ENCODE measurements at places on chromosomes 6 and 20. TPM values are rescaled to one million over a fixed set of nuclear protein-coding genes. Genes with fewer than 3 reads are reported as not detected.

TSPO2 gene
- total RNA-seq: not detected

PRELID3B gene
- total RNA-seq: 48.4 TPM

TNFRSF21 gene
- total RNA-seq: 23.7 TPM

EFCAB8 gene
- total RNA-seq: 0.92 TPM

BMP6 gene
- total RNA-seq: 5.1 TPM

HTR1E gene
- 0.17 TPM for total RNA-seq

OR12D2 gene
- not detected for total RNA-seq

SIRPB1 gene
- under 0.01 TPM for total RNA-seq

- no peak for DNase-seq
Measured at GRCh38 chr20:4605166-4605565, 116.5 kb upstream of the PRND start.

GRCh38 chr6:30194797-30195690, 18.2 kb downstream of the TRIM26 start:
- peak; percentile 64 for DNase-seq

- no peak for DNase-seq
Measured at GRCh38 chr6:150322466-150322871, 46.3 kb upstream of the IYD start.

GRCh38 chr6:11162262-11162661, 50.7 kb upstream of the ERVFRD-1 start:
- no peak for DNase-seq

DNA sequence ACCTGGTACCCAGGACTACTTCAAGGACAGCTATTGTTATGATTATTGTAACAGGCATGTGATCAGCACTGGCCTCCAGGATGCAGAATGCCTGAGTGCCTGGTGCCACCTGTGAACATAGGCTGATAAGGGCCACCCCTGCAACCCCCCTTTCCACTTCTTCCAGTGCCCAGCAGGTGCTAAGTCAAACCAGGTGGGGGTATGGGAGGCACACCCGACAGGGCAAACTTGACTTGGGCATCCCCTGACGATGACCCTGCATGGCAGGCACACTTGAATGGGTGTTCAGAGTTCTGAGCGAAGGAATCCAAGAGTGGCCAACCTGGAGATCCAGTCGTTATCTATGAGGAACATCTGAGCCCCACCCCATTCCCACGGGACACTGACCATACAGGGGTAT, 3.4 kb downstream of the ADA start:
- no peak for DNase-seq

- no peak for DNase-seq
Measured at GRCh38 chr20:57441510-57442154, 50.4 kb downstream of the RBM38 start.

DNA sequence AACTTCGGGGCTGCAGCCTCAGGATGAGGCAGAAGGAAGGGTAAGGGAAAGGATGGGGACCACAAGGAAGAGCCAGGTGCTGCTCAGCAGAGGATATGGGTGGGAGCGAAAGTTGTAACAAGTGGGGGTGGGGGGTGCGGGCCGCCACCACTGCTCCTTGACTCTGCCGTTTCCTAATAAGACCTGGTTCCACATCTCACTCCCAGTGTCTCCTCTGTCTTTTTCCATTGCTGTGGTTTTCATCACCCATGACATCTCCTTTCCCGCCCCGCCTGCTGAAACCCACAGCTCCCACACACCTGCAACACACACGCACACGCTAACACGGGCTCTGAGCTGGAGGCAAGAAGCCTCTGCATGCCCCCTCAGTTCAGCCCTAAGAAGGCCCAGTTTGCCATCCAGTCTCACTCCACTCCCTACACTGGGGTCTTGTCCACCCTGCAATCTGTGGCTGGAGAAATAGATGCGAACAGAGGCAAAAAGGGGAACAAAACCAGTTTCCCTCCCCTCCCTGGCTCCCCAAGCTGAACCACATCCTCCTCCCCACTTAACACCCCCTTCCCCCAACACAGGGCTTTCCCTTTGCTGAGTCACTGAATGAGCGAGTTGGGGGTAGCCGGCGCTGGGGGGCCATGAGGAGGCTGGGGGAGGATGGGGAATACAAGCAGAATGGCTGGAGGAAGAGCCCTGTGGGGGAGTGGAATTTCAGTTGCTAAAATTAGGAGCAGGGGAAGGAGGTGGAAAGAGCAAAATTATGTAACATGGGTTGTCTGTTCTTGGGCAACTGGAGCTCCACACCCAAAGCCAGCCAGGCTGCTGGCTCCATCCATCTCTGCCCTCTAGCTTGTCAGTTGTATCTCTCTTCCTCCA, 11.5 kb downstream of the NFKBIL1 start:
- DNase-seq: no peak

- no peak for DNase-seq
Measured at GRCh38 chr20:50242863-50243609, 52.4 kb downstream of the CEBPB start.

DNA sequence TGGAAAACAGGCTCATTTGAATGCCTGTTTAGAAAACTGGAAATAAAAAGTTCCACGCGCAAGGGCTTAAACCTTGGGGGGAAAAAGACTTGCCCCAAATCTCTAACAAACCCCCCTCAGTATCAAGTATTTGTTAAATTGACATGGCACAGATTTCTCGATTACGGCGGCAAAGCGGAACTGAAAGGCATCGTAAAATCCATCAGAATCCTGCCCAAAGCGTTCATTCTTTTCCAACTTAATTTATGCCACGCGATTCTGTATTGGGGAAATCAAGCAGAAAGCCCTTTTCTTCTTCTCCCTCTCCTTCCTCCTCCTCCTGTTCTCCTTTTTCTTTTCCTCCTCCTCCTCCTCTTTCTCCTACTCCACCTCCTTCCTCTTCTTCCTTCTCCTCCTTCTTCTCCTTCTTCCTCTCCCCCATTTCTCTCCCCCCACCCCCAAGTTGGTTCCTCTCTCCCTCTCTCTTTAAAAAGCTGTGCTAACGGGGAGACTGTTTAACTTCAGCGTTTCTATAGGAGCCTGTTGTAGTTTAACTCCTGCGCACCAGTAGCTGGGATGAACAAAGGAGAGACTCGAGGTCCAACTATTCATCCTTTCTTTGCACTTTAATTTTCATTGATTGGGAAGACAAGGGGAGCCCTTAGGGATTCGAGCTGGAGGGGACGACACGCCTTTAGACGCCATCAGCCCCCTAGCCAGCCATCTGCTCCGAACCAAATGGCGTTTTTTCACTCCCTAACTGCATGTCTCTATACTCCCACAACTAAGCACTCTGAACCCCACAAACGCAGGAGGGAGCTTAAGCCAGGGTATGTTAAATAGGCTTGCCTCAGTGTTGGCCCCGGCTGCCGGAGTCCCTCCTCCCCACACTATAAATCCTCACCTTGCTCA, 2.7 kb upstream of the DLL1 start:
- DNase-seq: no peak

DNA sequence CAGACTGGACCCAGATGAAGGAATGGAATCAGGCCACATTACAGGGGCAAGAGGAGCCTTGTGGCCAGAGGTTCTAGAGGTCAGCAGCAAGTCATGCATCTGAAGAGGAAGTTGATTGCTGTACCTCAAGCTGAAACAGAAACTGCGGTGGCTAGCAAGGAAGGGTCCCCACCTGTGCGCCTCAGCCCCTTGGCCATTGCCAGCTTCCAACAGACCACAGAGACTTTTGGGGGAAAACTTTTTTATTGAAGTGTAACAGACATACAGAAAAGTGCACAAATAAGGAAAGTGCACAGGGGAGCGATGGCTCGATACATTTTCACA, 26.8 kb upstream of the SLC9A8 start:
- DNase-seq: no peak

DNA sequence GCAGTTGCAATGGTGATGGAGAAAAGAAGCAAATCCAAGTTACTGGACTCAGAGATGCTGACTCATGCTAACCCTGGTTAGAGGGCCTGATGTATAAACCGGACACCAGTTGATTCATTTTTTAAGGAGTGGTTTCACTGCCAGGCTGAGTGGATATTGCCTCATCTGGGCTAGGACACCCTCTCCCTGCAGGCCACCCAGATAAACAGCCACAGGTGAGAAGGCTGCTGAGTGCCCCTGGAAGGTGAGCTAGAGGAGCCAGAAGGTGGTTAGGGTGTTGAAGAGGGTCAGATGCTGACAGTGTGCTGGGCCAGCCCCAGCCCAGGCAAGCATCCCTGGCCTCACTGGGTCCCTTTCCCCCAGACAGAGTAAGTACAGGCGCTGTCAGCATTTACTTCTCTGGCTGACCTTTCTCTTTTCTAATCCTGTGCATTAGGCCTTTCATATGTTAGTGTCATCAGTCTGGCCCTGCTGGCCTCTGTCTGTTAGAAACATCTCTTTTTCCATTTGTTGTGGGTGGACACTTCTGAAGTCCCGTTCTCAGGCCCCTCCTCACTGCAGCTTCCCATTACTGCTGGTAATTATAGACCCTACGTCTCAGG, 13.5 kb downstream of the EPB41L1 start:
- DNase-seq: no peak

GRCh38 chr6:170278743-170279094, 12.2 kb downstream of the DLL1 start:
- no peak for DNase-seq

GRCh38 chr6:12060780-12061609, 48.9 kb downstream of the HIVEP1 start:
- DNase-seq: no peak

- no peak for DNase-seq
Measured at GRCh38 chr6:16199804-16200203, 38.6 kb upstream of the GMPR start.

DNA sequence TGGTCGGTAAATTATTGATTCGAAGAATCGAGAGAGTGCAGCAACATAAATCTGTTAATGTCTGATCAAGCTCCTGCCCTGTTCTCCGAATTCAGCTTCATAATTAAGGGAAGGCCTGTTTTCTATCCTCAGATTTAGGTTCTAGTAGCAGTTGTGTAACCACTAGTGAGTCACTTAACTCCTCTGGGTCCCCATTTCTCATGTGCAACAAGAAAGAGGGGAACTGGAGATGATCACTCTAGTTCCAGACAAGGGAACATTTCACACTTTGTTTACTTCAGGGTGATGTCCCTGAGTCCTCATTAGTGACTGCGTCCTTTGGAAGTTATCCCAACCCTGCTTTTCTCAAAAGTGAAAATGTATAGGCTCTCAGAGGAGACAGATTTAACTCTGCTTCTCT, 68.1 kb upstream of the RNF146 start:
- DNase-seq: no peak

- no peak for DNase-seq
Measured at GRCh38 chr20:46828471-46828870, 66.2 kb upstream of the EYA2 start.

DNA sequence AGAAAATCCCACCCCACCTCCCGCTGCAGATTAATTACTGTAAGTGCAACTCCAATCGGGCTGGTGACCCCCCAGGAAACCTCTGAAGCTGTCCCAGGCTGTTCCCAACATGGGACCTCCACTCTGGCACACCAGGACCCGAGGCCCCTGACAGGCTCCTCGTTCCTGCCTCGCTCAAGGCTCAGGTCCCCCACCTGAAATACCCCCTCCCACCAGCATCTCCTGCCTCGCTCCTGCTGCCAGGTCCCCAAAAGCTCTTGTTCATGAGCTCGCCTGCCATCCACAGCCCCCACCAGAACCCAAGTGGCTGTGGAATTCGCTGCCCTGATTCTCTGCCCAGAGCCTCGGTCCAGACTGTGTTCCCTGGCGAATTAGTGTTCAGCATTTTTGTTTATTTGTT, 26.1 kb downstream of the NPEPL1 start:
- DNase-seq: peak; percentile 74

- no peak for DNase-seq
Measured at GRCh38 chr20:31924561-31924960, 27.3 kb downstream of the PDRG1 start.

DNA sequence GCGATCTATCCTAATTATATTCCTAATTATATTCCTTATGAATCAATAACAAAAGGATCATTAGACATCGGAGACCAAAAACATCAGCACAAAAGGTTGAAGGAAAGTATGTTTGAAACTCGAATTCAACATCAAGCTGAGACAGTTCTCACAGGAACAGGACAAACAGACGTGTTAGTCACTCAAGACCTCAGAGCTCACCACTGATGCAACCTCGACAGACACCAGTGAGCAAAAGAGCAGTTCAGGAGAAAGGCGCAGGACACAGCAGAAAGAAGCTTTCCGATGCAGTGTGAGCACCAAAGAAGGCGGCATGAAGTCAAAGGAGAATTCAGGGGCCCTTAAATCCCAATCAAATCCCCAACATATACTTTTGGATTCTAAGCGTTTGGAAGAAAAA, 6.3 kb upstream of the RAMACL start:
- DNase-seq: no peak

GRCh38 chr6:36701401-36701991, 3.9 kb downstream of the RAB44 start:
- no peak for DNase-seq

- DNase-seq: no peak
Measured at GRCh38 chr6:56652994-56653393, 10.3 kb upstream of the DST start.

- no peak for DNase-seq
Measured at GRCh38 chr6:112466373-112467151, 119.4 kb downstream of the RFPL4B start.

- DNase-seq: no peak
Measured at GRCh38 chr6:22966691-22967422, 397.5 kb downstream of the HDGFL1 start.

DNA sequence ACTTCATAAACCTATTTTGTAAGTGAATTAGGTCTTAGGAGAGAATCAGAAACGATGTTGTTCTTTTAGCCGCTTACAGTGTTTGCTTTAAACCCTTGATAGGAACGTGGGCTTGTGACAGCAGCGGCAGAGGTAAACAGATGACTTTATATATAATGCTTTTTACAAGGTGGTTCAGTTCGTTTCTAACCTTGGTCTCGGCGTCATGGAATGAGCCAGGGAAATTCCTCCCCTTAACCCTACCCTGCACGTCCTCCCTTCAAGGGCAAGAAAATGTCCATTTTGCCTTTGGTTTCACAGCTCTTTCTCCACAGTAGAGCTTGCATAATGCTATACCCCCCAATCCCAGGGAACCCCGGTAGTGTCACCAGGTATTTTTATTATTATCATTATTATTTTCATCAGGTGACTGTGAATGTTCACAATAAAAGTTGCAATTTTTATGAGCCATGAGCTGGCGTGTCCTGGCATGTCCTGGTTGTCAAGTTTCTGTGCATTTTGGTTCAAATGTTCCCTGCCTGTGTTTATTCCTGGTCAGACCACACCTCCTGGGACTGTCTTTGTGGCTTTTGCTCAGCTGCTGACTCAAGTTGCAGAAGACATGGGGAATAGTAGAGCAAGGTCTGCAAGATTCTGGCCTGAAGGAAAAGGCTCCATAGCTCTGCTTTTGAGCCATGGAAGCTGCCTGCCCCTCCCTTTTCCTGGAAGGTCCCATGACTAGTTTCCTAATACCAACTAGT, 112.8 kb upstream of the BMP2 start:
- no peak for DNase-seq

- peak; percentile 66 for DNase-seq
Measured at GRCh38 chr6:105106260-105106659, 73.6 kb downstream of the POPDC3 start.

DNA sequence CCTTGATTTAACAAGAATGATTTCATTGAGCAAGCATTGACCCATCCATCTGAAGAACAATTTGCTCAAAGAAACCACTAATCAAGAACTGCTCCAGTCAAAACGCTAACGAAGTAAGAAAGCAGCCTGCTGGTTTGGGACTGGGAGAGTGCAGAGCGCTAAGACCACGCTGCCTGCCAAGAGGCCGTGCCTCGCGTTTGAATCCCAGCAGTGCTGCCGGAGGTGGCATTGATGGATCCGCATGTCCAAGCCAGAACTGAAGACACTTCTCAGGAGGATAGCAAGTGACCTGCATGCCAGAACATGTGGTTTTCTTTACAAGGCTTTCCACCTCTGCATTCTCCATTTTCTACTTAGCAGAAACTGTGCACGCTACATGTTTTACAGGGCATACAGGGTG, 105.2 kb upstream of the FOXC1 start:
- no peak for DNase-seq

Data from esophagus muscularis mucosa (tissue), 4 donors.